ENCODE measurements at places on chromosomes 3 and 15. TPM values are rescaled to one million over a fixed set of nuclear protein-coding genes. Genes with fewer than 3 reads are reported as not detected.

DNA sequence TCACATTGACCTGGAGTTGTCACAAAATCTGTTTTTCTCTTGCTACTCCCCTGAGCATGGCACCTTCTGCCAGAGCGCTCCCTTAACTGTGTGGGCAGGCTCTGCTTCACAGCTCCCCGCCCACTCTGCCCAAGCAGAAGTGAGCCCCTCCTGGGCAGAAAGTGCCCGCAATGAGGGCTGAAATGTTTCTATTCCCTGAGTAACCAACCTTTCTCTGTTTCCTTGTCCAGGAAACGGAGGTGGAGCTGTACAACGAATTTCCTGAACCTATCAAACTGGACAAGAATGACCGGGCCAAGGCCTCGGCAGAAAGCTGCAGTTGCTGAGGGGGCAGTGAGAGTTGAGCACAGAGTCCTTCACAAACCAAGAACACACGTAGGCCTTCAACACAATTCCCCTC, 66.3 kb upstream of the ACAD9 start:
- DNase-seq: no peak

- DNase-seq: no peak
Observed at GRCh38 chr3:181851063-181851462, 139.3 kb downstream of the SOX2 start.

DNA sequence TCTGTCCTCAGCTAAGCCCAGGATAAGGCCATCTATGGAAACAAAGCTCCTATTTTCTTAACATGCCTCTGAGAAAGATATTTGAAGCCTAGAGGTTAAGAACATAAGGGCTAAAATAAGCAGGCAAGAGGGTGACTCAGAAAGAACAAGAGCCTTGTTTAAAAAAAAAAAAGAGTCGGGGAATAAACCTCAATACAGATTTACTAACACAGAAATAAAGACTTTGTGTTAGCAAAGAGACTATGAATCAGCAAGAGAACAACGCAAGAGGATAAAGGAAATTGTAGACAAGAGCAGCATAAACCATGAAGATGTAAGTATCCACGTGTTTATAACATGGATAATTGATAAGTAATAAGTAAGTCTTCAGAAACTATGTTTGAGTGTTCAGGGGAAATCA, 36.0 kb downstream of the RAB27A start:
- no peak for DNase-seq

DNA sequence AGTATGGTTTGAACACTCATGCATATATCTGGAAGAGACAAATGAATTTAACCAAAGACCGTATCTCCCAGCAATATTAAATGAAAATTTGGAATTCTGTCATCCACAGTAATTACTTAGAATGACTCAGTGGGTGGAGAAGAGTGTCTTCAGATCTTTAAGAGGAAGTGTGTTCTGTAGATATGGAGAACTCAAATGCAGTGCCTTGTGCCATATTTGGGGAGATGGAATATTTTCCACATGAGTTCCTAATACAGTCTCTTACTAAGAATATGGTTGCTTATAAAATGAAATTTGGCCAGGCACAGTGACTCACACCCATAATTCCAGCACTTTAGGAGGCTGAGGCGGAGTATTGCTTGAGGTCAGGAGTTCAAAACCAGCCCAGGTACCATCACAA, 40.5 kb downstream of the ANO10 start:
- no peak for DNase-seq

DNA sequence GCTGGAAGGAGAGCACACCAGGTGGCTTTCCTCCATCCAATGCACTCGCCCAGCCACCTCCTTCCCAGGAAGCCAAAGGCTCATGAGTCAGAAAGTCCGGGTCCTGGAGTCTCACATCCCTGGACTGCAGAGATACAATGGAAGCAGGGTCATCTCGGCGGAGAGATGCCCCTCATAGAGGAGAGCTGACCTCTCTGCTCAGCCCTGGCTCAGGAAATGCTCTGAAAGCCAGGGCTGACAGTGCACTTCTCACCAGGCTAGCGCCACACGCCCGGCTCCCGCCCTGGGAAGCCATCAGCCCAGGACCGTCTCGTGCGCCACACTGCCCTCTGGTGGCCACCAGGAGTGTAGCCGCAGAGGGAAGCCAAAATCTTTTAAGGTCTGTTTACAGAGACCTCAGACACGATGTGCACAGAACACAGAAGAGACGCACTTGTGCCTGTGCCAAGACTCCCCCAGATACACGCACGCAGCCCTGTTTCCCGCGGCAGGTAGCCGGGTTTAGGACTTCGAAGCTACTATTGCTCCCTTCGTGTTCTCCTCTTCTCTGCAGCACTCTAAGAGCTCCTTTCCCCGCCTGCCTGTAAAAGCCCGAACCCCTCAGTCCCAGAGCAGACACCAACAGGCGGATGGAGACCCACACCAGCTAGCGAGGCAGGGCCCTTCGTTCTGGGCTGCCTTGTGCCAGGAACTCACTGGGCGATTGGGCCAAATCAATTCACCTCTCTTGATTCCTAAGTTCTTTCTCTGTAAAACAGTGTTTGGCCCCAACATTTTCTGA, 9.7 kb downstream of the NTRK3 start:
- peak; percentile 89 for DNase-seq

GRCh38 chr15:41940441-41940857, 31.9 kb downstream of the EHD4 start:
- DNase-seq: no peak

DNA sequence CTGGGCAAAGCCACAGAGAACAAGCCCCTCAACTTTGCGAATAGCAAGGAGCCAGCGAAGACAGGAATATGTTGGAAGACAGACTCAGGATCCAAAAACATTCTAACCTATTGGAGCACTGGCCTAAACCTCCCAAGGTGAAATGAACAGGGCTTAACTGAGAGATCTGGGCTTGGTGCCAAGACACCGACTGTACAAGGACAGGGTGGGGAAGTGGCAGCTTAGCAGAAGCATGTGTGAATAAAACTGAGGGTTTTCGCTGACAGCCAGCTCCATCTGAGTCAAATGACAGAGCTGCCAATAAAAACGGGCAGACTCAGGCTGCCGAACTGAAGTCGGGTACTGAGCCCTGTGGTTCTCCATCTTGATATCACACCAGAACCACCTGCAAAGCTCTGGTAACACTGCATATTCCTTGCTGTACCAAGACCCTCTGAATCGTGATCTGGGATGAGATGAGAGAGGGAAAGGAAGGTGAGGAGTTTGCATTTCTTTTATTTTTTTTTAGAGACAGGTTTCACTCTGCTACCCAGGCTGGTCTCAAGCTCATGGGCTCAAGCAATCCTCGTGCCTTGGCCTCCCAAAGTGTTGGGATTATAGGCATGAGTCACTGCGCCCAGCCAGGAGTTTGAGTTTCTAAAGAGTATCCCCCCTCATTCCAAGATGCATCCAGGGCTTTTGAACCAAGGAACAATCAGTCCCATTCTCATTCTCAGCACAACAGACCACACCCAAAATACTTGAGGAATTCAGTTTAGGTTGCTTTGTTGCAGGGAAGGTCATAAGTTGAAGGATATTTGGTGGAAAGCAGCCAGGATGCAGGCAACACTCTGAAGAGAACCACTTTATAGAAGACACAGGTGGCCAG, 6.0 kb upstream of the PLCB2 start:
- DNase-seq: no peak

DNA sequence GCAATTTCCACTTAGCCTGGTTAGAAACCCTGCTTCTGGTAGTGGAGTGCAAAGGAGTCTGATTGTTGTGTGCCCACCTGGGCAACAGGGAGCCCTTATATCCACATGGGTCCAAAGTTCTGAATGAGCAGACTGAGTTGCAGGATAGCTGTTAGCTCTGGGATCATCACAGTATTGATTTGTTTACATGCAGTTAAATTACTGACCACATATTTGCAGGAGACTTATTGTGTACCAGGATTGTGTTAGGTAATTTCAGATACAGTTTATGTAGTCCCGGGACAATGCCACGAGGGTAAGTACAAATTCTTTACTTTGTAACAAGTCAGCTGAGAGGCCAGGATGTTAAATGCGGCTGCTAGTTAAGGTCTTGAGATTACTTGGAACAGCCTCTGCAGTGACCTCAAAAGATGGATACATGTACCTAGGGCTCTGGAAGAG, 18.8 kb downstream of the ARHGEF26 start:
- no peak for DNase-seq

DNA sequence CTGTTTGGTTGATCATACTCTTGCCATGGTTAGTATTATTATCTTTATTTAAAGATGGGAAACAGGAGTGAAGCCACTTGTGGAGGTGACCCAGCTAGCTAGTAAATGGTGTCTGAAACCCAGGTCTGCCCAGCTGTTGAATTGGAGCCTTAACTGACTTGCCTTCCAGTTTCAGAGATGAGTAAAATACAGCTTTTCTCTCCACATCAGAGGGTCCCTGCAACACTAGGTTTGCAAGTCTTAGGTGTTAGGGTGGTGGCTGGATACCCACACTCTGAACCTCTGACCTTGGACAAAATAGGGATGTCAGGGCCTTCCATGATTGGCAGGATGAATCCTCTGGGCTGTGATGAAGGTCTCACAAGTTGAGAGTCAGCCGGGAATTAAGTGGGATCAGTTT, 4.1 kb downstream of the FLNB start:
- no peak for DNase-seq

DNA sequence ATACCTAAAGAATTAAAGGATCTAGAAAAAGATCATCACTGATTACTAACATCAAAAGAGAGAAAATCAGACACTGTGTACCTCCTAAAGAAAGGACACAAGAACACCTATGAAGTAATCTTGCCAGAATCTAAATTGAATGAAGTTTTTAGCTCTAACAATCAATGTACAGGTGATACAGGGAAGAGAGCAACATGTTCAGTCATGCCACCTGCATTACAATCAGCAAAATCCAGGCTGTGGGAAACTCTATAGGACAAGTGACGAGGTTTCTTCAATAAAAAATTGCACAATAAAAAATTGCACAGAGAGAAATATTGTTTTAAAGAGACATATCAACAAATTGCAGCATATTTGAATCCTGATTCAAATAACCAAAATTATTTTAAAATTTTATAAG, 93.3 kb downstream of the SEMA5B start:
- DNase-seq: no peak

- DNase-seq: no peak
Observed at GRCh38 chr15:51126842-51127241, 32.1 kb upstream of the TNFAIP8L3 start.

GRCh38 chr15:28101983-28102441, 2.9 kb upstream of the OCA2 start:
- no peak for DNase-seq

GRCh38 chr3:59510576-59510975, 460.8 kb upstream of the CFAP20DC start:
- DNase-seq: no peak

GRCh38 chr3:129657261-129658046, 51.0 kb upstream of the PLXND1 start:
- DNase-seq: no peak

DNA sequence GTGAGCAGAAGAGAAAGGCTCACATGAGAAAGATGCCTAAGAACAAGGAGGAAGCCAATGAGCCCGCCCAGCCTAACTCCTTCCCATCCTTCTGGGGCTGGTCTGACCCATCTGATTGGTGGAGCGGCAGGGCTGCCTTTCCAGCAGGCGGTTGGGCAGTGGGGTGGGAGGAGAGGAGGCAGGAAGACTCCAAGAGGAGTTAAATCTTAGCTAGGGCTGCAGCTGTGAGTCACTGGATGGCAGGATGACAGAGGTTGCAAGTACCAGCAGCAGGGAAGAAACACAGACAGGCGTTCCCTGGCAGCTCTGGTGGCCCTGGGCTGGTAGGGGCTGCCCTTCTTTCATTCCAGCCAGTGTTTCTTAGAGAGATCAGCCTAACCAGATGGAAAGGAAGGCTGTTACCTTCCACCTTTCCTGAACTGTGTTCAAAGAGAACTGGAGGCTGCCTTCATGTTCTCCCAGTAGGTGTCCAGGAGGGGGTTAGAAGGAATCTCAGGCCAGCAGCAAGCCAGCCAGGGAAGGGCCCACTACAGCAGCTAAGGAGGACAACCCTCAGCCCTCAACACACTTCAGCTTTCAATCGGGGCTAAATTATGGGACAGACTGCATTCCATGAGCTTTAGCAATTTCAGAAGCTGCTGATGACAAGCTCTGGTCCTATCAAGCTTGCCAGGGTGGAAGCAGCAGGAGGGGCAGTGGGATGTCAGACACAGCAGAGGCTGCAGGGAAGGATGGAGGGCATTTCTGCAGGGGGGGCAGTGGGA, 50.3 kb downstream of the CHSY1 start:
- peak; percentile 93 for DNase-seq

- DNase-seq: no peak
Observed at GRCh38 chr3:12267376-12268030, 21.4 kb upstream of the PPARG start.

GRCh38 chr3:171809861-171810628, at the start of gene PLD1:
Gene PLD1 (minus strand): TSS chr3:171810483. CDS start chr3:171738051, 72,432 bp downstream.
- DNase-seq: peak; percentile 96

GRCh38 chr15:85624291-85624801, 170.4 kb downstream of the KLHL25 start:
- DNase-seq: no peak

DNA sequence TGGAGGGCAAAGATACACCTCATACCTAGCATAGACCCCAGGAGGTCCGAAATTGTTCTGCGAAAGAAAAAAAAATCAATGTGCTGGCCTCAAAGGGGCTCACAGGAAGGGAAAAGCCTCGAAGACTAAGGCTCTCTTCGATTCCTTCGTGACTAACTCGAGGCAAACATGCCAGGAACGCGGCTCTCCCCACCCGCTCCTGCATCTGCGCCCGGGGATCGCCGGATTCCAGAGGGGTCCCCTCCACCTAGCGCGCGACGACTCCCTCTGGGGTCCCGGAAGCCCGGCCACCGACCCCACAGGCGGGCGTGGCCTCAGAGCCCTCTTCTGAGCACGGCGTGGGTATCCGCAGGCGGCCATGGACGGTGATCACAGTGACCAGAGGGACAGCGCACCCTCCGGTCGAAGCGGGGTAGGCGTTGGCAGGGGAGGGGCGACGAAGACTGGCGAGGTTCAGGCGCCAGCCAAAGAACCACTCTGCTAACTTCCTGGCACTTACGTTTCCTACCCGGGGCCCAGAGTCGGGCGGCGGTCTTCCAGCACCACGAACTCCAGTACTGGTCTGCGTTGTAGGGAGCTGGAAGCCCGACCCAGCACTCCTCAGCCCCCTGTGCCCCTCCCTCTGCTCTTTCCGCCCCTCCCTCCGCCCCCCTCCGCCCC, 515 bp upstream of the EIF3J start:
- peak; percentile 93 for DNase-seq

DNA sequence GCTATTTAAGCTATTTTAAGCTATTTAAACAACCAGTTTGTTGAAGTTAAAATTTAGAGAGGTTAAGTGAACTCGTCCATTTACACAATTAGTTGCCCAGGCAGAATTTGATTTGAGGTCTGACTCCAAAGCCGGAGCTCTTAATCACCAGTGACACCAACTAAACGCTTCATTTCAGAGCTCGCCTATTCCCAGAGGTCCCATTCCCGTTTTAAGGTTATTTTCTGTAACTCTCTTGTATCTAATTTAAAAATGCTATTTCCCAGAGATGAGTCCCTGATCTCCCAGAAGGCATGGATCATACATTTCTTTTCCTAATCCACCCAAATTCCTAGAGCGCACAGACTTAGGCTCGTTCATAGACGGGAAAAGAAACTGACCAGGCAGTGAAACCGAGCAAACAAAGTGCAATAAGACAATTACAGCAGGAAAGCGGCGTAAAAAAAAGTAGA, 904 bp upstream of the MCTP2 start:
- DNase-seq: no peak

- DNase-seq: no peak
Observed at GRCh38 chr15:84772467-84772866, 24.1 kb downstream of the ZNF592 start.

- DNase-seq: no peak
Observed at GRCh38 chr15:69133862-69134519, 26.4 kb upstream of the GLCE start.

The VEPH1 gene
- total RNA-seq: 0.41 TPM

The SCN11A gene
- total RNA-seq: 0.08 TPM

The OCA2 gene
- total RNA-seq: not detected

The CEMIP gene
- total RNA-seq: 0.14 TPM

The MEGF11 gene
- total RNA-seq: not detected

The UQCC5 gene
- 71.1 TPM for total RNA-seq

The GTF2E1 gene
- 15.0 TPM for total RNA-seq
